ENCODE measurements at places on chromosomes 2 and 18. TPM values are rescaled to one million over a fixed set of nuclear protein-coding genes. Genes with fewer than 3 reads are reported as not detected.

DNA sequence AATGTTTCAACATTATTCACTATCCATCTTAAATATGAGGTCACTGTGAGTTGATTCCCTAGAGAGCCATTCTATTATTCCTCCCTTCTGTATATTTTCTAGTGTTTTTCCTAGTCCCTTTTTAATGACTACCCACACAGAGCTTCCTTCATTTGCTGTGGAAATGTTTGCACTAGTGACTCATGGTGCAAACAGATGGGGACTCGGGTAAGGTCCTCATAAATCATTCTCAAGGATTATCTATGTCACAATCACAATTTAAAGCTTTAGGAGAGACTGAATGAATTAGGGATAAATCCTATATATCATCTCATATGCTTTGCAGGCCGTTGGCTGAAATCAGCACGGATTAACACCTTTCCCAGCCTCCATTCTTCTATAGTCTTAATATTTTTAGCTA lies 159.6 kb downstream of the DCC start:
- DNase-seq, result no peak
- no peak overlapping the region for H3K27ac ChIP-seq
- no peaks in the 10 kb centered on the region for H3K27me3 ChIP-seq
- no peaks in the 10 kb centered on the region for H3K36me3 ChIP-seq

The CENPA gene
- 5.8 TPM for polyA plus RNA-seq

The GPR35 gene
- polyA plus RNA-seq, result 3.1 TPM

DNA sequence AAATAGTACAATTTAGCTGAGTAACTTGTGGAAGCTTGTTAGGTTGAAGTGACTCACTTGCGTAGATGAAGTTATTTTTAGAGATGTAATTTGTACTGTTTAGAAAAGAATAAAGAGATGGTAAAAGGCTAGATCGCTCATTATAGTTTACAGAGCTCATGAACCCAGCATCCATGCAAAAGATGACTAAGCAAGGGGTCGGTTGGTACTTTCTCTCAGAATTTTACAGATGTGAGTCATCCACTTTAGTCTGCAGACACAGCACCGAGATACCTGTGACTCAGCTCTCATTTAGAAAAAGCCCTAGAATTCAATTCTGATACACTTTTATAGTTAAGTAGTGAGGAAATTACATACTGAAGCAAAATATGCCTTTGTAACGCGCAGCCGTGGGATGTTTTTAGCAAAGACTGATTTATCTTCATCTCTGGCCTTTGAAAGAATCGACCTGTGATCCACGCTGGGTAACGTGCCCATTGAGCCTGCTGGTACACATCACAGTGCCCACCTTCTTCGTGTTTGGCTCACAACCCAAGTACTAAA lies 116.5 kb upstream of the FOSL2 start:
- no peak overlapping the region for H3K4me3 ChIP-seq
- DNase-seq, result no peak

The GAD1 gene
- polyA plus RNA-seq, result 8.5 TPM

- H3K4me1 ChIP-seq, result no peaks in the 10 kb centered on the region
- no peak overlapping the region for H3K27ac ChIP-seq
- DNase-seq, result no peak
- H3K4me3 ChIP-seq, result no peak overlapping the region
- no peaks in the 10 kb centered on the region for H3K36me3 ChIP-seq
Observed at GRCh38 chr18:7987284-7987976, 420.3 kb downstream of the PTPRM start.

Data from testis (tissue), 5 donors.